Mesothelial cell of epicardium (in vitro differentiated cells): ENCODE measurements at places on chromosomes 6 and 20.

- no peak for DNase-seq
These were observed 31.7 kb upstream of the OSTM1 start for GRCh38 chr6:108106261-108106660.

DNA sequence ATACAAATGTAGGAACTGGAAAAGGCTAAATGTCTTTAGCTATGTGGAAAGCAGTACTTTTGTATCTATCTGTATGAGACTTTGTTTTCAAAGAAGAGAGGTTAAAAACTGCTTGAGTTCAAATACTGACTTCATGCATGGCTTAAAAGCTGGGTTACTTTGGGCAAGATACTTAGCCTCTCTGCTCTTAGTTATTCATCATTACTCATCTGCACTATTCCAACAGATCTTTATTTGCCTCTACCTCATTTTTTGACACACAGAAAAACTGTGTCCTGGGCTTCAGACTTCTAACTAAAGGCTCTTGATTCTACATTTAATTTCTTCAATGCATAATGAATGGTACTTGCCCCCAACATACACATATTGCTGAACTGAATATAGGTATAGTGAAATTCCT lies 114.8 kb downstream of the DST start:
- DNase-seq = no peak

DNA sequence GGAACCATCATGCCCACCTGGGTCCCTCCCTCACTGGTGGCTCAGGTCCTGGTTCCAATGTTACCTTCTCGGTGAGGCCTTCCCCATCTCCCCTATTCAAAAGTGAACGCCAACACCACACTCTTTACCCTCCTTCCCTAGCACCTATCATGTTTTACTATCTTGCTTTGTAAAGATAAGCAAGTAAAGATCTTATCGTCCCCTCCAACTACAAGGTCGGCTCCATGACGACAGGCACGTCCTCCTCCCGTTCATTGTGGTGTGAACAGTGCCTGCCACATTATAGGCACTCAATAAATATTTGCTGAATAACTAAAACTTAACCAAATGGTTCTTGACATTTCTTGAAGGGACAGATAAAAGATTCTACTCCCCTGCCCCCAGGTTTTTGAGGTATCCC lies 147.1 kb downstream of the PREX1 start:
- no peak for DNase-seq

DNA sequence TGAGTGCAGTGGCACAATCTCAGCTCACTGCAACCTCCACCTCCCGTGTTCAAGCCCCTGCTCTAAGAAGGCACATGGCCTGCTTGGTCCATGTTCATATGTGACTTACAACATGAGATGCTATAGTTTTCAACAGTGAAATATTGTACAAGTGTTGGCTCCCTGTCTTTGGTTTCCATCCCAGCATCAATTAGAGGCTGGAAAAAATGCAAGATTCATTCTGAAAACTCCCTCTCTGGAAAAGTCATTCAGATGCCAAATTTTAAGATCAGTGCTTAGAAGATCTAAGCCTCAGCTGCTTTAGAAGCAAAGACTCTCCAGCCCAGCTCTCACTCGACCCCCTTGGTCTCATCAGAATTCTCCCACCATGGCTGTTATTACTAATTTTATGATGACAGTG lies 398.9 kb downstream of the KIF16B start:
- DNase-seq = no peak

DNA sequence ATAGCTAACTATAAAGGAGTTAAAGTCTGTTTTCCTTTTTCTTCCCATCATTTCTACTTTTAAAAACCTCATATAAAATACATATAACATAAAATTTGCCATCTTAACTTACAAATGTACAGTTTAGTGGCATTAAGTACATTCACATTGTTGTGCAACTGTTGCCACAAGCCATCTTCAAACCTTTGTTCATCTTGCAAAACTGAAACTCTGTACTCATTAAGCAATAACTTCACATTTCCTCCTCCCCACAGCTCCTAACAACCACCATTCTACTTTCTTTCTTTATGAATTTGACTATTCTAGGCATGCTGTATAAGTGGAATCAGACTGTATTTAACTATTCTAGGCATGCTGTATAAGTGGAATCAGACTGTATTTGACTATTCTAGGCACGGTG lies 4.5 kb downstream of the CCDC170 start:
- DNase-seq = no peak

DNA sequence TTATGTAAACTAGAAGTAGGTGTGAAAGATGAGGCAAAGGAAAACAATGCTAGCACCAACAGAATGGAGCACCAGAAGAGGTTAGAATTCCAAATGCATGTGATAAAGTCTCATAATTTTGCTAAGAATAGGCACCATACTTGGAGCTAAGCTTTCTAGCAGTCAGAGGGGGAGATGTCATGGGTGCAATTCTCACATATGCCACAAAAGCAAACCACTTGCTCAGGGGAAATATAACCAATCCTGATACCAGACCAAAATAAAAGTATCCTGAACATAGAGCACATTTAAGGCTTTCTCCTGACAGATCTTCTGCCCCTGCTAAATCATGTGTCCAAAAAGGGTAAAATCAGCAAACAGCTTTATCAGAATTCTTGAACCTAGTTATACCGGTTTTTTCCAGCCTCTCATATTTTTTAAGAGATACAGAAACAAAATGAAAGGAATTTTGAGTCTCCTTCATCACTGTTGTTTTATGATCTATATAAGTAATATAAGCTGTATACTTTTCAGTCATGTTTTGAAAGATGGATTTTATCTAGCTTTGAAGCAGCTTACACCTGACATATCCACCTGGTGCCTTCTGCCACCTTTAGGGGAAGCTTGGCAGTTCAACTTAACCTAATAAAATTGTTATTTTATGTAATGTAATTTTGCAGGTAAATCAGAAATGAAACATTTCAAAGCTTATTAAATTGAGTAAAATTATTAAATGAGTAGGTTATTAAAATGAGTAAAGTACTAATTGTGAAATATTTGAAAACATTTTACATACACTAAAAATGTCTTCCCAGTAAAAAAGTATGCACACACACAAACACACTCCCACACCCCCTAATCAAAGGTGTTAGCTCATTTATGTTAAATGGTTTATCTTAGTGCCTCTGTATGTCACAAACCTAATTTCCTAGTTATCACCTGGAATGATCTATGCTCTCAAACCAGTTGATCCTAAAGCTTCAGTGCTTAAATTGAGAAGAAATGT lies 2.8 kb downstream of the SPO11 start:
- no peak for DNase-seq

DNA sequence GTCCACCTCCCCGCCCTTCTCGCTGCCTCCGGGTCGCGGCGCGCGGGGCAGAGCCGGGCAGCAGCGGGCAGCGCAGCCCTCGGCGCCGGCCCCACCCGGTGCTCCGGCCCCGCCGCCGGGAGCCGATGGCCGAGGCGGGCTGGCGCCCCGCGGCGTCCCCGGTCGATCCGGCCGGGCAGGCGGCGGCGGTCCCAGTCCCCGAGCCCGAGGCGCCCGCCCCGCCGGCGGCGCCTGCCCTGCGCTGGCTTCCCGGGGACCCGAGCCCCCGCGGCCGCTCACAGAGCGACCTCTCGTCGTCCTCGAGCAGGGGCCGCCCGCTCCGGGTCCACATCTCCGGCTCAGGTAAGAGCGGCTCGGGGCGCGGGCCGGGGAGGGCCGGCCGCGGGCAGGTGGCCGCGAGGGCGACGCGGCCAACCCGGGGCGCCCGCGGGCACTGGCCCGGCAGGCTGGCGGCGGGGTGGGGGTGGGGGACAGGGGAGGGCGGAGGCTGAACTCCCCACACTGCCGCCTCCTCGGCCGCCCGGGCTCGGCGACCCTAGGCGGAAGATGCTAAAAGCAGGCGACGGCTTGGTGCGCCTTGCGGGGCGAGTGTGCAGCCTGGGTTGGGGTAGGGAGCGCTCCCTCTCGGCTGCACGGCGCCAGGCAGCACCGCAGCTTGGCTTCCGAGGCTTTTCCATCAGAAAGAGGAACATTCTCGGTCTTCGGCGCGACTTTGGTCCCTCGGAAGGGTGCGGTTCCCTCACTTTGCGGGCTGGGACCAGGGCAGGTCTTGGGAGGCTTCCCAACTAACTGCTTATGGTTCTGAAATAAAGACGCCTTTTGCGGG lies 25.6 kb upstream of the FUCA2 start:
- DNase-seq = peak; percentile 27

DNA sequence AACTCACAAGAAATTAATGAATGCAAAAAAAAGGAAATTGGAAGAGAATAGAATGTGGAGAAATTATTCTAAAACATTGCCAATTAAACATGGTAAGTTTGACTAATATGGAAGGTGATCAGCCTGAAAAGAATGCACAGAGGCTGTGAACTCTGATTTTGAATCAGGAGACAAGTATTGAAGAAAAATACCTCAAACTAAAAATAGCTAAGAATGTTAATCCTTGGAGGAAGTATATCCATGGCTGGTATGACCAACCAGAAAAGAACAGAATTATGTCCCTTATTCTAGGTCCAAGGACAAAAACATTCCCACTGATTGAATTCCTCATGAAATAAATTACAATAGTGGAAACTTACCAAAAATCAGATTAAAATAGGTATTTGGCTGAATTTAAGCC lies 7.3 kb upstream of the RIMS1 start:
- no peak for DNase-seq

DNA sequence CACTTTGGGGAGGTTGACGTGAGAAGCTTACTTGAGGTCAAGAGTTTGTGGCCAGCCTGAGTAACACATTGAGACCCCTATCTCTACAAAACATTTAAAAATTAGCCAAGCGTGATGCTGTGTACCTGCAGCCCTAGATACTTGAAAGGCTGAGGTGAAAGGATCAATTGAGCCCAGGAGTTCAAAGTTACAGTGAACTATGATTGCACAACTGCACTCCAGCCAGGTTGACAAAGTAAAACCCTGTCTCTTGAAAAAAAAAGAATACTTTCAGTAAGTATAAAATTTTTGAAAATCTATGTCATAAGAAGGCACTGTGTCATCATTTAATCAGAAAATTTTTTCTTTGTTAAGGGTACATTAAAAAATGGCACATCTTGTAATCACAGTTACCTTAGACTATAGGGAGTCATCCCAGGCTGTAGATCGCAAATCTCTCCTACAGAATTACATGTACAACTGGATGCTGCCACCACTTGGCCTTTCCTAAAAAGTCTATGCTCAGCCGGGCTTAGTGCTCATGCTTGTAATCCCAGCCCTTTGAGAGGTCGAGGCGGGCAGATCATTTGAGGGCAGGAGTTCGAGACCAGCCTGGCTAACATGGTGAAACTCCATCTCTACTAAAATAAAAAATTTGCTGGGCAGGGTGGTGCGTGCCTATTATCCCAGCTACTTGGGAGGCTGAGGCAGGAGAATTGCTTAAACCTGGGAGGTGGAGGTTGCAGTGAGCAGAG lies 17.0 kb upstream of the MRS2 start:
- no peak for DNase-seq

GRCh38 chr6:32070814-32071543 lies 32.8 kb downstream of the CYP21A2 start:
- DNase-seq = no peak

DNA sequence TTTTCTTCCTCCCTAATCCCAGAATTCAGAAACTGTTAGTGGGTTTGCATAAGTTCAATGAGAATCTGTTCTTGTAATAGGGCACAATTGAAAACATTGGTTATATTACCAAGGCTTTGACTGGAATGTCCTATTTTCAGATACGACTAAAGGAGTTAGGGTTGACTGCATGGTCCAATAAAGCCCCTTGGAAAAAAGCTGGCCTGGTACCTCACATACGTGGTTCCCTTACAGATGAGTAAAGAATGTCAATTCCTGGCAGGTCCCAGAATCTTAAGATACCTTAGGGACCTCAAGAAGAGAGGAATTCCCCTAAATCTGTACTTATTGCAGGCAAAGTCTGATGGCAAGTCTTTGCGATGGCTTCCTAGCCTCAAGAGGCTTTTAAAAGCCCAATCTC lies 4.6 kb downstream of the PPDPF start:
- DNase-seq = no peak

DNA sequence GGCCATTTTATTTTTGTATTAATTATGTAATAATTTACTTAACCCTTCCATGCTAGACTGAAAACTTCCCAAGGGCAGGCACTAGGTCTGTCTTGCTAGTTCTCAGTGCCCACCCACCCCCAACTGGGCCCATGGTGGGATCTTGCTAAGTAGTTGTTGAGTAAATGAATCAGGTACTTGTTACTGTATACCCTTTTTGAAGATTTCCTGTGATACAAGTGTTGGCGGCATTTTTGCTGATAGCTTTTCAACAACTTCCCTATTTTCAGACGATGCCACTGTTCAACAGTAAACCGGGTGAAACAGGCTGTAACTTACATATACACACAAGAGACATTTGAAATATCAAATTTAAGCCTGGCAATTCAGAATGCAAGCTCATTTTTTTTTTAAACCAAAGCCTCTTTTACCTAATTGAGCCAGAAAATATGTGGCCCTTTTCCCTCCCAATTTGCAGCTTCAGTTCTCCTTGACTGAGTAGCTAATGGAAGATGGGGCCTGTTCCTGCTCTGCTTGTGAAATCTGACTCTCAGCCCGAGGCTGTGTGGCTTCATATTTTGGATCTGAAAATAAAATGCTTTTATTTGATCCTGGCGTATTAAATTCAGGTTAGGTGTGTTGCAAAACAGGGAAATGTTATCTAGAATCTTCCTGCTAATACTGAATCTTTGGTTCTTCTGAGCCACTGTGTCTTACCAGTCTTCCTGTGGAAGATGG lies 288.3 kb downstream of the NRN1 start:
- no peak for DNase-seq

DNA sequence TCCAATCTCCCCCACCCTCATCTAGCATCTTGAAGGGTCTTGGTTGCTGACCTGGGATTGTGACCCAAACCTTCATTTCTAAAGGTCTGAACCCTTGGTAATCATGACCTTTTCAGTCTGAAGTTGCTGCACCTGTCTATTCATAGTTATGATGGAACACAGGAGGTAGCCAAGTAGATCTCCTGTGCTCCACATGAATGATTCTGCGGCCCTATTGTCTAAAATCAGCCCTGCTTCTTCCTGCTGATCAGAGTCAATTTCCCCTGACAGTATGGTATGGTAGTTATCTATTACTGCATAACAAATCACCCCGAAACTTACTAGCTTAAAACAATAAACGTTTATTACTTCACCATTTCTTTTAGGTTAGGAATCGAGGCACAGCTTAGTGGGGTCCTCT lies 9.0 kb downstream of the OR2B6 start:
- DNase-seq = no peak

GRCh38 chr6:91464201-91464600 lies 877.3 kb upstream of the MAP3K7 start:
- DNase-seq = no peak

DNA sequence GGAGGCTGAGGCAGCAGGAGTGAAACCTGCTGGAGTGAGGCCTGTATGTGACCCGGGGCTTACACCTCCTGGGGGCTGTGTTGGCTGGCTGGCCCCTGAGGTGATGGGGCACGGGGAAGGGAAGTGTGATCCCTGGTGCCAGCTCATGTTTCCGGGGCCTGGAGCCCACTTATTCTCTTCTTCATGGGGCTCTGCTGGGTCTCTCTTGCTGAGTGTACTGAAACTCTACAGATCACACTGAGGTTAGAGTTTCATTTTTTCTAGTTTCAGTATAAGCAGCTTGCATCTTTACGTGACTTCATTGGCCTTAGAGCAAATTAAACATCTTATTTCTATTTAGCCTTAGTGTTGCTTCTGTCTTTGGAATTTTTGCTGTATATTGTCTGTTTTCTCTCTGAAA lies 96.2 kb downstream of the ANKS1A start:
- DNase-seq = no peak
